ENCODE measurements at places on chromosomes 16 and 17.

GRCh38 chr16:756428-756827 is 4.1 kb upstream of the MSLN start:
- DNase-seq: no peak

DNA sequence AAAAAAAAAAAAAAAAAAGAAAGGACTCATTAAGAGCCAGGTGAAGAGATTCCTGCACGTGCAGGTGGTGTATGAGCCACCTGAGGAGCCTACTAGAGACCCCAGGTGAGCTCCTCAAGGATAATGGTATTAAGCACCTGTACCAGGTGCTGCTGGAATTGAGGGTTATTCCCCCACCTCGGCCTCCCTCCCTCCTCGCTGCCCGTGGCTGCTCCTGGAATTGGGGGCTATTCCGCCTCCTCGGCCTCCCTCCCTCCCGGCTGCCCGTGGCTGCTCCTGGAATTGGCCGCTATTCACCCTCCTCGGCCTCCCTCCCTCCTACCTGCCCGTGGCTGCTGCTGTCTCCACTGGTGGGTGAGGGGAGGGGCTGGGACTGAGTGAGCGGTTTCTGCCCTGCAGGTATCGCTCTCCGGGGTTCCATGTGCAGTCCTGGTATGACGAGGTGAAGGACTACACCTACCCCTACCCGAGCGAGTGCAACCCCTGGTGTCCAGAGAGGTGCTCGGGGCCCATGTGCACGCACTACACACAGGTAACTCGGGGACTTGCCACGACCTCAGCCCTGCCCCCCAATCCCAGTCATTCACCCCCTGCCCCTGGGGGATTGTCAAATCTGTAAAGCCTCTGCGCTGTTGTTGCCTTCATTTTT is 29.3 kb downstream of the CRISPLD2 start:
- no peak for DNase-seq

GRCh38 chr17:4518901-4519300 is 20.2 kb downstream of the SPNS2 start:
- no peak for DNase-seq

DNA sequence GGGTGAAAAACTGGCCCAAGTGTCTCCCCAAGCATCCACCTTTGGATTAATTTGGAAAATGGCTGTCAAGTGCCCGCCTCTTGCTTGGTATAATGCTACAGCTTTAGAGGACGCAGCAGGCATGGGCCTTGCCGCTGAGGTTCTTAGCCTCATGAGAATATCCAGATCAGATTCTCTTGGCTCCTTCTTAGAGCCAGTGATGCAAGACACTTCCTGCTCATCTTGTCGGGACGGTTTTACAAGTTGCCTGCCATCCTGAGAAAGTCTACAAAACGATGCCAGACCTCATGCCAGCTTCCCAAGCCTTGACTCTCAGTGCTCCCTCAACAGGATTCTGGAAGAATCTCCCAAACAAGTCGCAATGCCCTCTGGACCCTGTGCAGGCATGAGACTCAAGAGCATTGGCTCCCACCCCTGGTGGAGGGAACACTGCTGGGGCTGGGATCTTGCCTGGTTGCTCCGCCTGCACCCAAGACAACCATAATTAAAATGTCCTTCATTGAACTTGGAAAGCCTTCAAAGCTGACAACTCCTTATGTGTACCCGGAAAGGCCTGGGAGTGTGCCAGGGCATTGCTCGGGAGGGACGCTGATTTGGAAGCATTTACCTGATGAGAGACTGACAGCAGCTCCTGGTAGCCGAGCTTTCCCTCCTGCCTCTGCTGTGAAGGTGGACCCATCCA is 25.8 kb upstream of the STH start:
- DNase-seq: no peak

DNA sequence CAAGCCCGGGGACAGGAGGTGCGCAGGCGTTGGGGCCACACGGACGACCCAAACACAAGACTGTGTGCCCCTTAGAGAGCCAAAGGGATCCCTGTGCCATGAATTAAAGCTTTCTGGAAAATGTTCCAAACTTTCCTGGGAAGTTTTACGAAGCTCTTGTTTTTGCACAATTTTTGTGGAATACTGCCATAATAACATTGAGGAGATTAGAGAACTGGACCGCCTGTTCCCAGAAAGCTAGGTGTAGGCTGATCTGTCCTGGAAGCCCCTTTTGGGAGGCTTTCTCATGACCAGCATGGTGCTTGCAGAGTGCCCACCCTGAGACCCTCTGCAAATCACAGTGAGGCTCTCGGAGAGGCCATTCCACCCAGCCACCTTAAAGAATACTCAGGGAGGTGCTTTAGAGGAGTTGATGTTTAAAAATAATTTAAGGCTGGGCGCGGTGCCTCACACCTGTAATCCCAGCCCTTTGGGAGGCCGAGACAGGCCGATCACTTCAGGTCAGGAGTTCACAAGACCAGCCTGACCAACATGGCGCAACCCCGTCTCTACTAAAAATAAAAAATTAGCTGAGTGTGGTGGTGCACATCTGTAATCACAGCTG is 1.1 kb downstream of the KDM8 start:
- DNase-seq: no peak

- DNase-seq: no peak
These were observed 207.4 kb downstream of the TANC2 start for GRCh38 chr17:63173450-63173849.

- DNase-seq: peak; percentile 44
These were observed 35.7 kb downstream of the KANSL1 start for GRCh38 chr17:46157443-46158062.

DNA sequence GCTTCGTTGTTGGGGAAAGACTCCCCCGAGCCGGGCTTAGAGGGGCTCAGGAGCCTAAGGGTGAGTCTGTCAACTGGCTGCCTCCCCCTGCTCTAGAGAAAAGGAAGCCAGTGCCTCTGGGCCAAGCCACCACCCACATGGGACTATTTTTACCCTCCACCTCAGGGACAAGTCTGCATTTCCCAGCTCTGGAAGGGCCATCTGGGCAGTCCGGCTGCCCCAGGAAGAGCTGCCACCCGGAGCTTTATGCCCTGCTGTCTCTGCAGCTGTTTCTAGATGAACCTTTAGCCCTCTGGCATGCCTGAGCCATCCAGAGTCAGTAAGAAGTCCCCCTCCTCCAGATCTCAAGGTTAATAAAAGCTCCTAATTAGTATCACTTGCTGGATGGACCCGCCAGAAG is 5.3 kb upstream of the RPRML start:
- no peak for DNase-seq

- DNase-seq: peak; percentile 63
These were observed 10.7 kb downstream of the GNAO1 start for GRCh38 chr16:56202036-56202435.

DNA sequence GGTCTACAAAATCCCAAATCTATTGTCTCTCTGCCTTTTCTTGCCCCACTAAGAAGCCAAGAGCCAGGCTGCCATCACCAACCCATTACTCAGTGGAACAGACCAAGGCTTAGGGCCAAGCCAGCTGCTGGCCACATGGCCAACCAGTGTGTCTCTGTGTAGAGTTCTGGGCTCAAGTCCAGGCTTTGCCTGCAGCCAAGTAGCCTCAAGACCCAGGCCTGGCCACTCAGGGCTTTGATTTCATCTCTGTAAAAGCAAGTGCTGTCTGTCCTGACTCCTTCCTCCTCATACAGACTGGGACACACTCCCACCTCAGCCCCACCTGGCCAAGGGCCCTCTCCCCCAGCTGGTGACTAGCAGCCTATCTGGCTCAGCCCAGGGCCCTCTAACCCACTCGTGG is 14.6 kb downstream of the SREBF1 start:
- DNase-seq: peak; percentile 35

DNA sequence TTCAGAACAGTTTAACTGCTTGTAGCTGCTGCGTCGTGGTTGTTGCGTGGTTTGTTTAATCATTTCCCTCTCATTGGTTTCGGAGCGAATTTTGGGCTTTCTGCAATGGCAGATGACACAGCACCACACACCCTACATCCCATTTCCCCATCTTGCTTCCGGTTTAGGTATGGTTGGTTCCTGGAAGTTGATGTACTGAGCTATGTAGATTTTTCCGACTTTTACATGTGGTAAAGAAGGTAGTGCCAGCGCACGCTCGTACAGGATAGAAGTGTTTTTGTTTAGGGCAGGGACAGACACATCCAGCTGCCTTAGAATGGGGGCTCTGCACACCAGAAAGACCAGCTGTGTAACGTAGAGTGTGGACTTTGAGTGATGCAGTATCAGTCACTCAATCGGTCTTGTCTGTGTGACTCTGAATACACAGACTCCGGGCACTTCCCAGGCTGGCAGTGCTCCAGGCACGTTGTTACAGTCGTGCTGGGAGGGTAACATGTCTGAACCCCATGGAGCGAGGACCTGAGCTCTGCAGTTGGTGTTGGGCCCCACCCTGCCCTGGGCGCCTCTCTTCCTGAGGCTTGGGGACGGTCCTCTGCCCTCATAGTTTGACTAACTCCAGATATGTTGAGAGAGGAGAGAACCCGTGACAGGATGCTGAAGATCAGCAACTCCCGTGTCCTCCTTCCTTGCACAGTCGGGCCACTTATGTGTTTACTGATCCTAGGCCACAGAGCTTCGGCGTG is 172.0 kb upstream of the CHMP6 start:
- DNase-seq: no peak

DNA sequence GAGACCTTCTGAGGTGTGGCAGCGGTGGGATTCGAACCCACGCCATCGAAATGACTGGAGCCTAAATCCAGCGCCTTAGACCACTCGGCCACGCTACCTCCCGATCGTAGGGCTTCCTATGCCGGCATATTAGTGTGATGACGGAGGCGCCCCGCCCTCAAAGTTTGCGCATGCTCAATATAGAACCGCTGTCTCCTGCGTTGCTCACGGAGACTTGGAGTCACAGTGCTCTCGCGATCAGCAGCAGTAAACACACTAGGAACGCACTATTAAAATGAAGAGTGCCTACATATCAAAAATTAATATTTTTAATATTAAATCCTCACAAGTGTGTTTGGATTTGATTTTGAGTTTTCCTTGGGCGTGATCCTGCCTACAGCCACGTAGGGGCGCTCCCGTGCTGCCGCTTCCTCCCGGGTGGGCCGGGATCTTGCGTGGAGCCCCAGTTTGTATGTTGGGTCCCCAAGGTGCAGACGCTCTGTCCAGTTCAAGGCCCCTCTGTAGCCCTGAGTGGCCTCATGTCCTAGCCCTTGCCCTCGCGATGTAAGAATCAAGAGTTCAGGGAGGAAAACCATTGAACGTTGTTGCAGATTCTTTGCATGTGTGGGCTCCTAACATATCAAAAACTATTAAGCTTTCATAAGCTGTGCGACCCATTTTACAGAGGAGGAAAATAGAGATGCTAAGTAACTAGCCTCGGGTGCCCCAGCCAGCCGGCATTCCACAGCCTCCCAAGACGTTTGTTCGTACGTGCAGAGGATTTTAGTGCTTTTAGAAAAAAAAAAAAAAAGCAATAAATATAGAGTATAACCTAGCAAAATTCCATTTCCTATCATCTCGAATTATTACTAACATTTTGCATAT is 10.2 kb upstream of the EEF2K start:
- peak; percentile 87 for DNase-seq

- no peak for DNase-seq
These were observed 29.8 kb upstream of the GSG1L start for GRCh38 chr16:28093385-28093725.

DNA sequence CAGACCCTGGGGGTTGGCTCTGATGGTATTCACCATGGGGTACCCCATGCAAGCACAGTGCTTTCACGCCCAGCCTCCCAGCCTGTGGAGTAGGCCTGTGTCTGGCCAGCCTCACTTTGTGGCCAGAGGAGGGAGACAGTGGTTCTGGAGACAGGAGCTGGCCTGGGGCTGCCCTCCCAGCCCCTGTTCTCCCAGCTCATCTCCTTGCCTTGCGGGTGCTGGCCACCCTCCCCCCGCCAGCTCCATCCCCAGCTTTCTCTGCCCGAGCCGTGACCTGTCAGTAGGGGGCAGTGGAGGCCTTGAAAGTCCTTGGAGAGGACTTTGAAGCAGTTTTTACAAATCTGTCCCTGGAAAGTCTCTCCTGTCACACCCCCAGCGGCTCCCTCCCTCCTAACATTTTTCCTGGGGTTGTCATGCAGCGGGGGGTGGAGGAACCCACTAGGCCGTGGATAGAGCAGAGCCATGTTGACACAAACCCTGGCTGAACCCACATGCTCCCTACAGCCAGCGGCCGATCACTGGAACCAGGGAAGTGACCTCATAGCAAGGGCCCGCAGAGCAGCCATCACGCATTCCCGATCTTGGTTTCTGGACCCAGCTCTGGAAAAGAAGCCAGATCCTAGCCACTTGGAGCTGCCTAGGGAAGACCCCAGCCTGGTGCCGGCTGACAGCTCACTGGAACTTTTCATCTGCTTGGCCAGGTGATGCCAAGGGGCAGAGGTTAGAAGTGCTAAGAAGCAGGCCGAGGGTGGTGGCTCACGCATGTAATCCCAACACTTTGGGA is 289.4 kb downstream of the SEC14L1 start:
- peak; percentile 99 for DNase-seq

- DNase-seq: peak; percentile 65
These were observed 3.9 kb downstream of the ACTG1 start for GRCh38 chr17:81508639-81509206.

DNA sequence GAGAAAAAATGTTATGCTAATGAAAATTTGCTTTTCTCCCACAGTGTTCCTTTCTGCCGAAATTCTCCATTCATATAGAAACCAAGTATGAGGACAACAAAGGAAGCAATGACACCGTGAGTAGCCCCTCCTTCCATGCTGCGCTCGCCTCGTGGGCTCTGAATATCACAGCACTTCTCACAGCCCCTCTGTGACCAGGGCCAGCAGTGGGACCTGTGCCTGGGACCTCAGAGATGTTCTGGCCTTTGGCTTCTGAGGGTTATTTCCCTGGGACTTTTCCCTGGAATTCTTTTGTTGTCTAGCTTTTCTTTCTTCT is 139.6 kb upstream of the NOL11 start:
- no peak for DNase-seq

DNA sequence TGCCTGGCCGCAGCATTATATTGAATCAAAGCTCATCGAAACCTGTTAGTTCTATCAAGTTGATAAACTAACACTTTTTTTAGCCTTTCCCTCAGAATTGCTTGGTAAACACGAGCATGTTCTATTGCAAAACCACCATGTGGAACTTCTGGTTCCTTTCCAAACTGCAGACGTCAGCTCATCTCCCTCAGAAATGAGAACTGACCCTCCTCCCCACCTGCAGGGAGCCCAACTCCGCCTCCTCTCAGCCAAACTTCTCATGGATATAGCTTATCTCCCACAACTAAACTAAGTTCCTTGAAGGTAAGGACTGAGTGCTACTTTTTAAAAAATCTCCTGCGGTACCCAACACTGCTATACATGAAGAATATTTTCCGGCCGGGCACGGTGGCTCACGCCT is 6.7 kb downstream of the SHMT1 start:
- DNase-seq: no peak

DNA sequence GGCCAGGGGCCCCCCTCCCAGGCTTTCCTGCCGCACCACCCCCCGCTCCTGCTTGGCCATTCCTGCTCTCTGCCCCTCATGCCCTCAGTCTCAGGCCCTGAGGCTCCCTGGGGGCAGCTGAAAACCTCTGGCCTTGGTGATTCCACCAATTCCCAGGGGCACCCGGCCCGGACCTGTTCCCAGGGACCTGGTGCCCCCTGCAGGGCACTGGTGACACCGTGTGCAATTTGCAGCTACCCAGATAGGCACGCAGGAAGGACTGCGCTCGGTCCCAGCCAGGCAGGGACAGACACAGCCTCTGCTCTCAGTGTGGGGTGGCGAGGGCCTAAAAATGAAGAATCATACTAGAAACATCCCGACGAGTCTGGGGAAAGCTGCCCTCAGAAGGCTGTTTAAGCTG is 13.4 kb downstream of the WFDC1 start:
- peak; percentile 25 for DNase-seq

Measured in fibroblast of skin of right biceps (primary cell).